Esophagus squamous epithelium (tissue), 5 donors: ENCODE measurements at places on chromosomes 2 and 18. TPM values are rescaled to one million over a fixed set of nuclear protein-coding genes. Genes with fewer than 3 reads are reported as not detected.

The SMCHD1 gene
- 33.8 TPM for total RNA-seq

- no peaks in the 10 kb centered on the region for H3K36me3 ChIP-seq
- H3K27ac ChIP-seq = peak overlapping the region; percentile 87
- no peaks in the 10 kb centered on the region for H3K27me3 ChIP-seq
- no peak for DNase-seq
- H3K4me1 ChIP-seq = peaks cover 37% of the 10 kb centered on the region
Observed at GRCh38 chr18:49460976-49461601, 644 bp upstream of the DYM start.

GRCh38 chr2:9535177-9535576 is 20.5 kb downstream of the ADAM17 start:
- peaks cover 24% of the 10 kb centered on the region for H3K4me1 ChIP-seq
- no peaks in the 10 kb centered on the region for H3K27me3 ChIP-seq
- no peak overlapping the region for H3K4me3 ChIP-seq

- no peak overlapping the region for H3K27ac ChIP-seq
- H3K4me3 ChIP-seq = no peak overlapping the region
- no peak for DNase-seq
- peaks cover 2% of the 10 kb centered on the region for H3K4me1 ChIP-seq
Observed at GRCh38 chr2:100011272-100011731, 131.1 kb downstream of the AFF3 start.

The ZNF397 gene
- total RNA-seq = 24.2 TPM

GRCh38 chr2:128036748-128037607 is 9.1 kb upstream of the SAP130 start:
- DNase-seq = no peak
- no peaks in the 10 kb centered on the region for H3K27me3 ChIP-seq
- no peak overlapping the region for H3K27ac ChIP-seq
- no peaks in the 10 kb centered on the region for H3K36me3 ChIP-seq
- H3K4me1 ChIP-seq = no peaks in the 10 kb centered on the region

The RNF125 gene
- total RNA-seq = 1.1 TPM

- H3K36me3 ChIP-seq = no peaks in the 10 kb centered on the region
- H3K27me3 ChIP-seq = no peaks in the 10 kb centered on the region
- no peak overlapping the region for H3K4me3 ChIP-seq
- H3K4me1 ChIP-seq = no peaks in the 10 kb centered on the region
Observed at GRCh38 chr18:72783530-72783929, 84.3 kb downstream of the NETO1 start.

- no peak overlapping the region for H3K4me3 ChIP-seq
- H3K4me1 ChIP-seq = no peaks in the 10 kb centered on the region
- H3K27ac ChIP-seq = no peak overlapping the region
- H3K36me3 ChIP-seq = no peaks in the 10 kb centered on the region
Observed at GRCh38 chr18:33924576-33924975, 300.1 kb downstream of the NOL4 start.

DNA sequence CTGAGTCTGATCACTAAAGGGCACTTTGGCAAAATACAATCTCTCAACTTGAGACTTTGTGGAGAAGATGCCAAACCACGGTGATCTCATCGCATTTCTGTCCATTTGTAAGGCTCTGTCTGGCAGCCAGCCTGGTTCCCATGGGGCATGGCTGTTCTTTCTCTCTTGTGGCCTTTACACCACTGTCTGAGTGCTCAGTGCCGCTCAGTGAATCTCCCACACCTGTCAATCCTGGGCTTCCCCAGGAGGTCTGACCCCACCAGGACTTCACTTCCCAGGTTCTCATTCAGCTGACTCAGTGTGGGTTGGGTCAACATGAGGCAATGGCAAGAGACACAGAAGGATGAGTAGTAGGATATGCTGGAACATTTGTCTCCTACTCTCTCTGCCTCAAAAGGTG is 96.8 kb upstream of the TRIB2 start:
- H3K27ac ChIP-seq = no peak overlapping the region
- no peaks in the 10 kb centered on the region for H3K36me3 ChIP-seq

DNA sequence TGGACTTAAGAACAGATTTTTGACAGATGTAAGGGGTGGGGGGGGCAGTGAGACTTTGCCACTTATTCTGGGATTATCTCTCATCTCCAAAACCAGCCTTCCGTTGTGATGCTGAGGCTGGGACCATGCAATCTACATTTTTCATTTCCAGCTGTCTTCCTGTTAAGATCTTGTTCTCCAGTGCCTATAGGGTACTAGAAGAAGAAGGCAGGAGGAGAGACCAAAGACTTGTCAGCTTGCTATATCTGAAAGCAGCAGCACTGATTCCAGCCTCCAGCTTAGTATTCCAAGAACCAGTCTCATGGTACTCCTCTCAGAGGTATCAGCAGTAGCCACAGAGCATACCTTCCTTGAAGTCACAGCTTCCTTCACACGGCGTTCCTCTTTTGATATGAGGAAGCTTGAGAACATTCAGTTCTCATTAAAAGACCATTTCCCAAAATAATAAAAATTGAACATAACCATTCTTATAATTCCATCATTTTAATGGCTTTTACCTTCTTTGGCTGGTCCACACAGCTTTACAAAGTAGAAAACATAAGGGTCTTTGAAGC is 49.8 kb downstream of the USP34 start:
- no peak overlapping the region for H3K27ac ChIP-seq
- DNase-seq = no peak
- H3K36me3 ChIP-seq = peaks cover 23% of the 10 kb centered on the region
- H3K4me1 ChIP-seq = peaks cover 65% of the 10 kb centered on the region
- H3K4me3 ChIP-seq = no peak overlapping the region

- no peaks in the 10 kb centered on the region for H3K4me1 ChIP-seq
- no peaks in the 10 kb centered on the region for H3K36me3 ChIP-seq
- no peak for DNase-seq
- no peak overlapping the region for H3K27ac ChIP-seq
Observed at GRCh38 chr2:1173528-1173927, 222.9 kb downstream of the SNTG2 start.

DNA sequence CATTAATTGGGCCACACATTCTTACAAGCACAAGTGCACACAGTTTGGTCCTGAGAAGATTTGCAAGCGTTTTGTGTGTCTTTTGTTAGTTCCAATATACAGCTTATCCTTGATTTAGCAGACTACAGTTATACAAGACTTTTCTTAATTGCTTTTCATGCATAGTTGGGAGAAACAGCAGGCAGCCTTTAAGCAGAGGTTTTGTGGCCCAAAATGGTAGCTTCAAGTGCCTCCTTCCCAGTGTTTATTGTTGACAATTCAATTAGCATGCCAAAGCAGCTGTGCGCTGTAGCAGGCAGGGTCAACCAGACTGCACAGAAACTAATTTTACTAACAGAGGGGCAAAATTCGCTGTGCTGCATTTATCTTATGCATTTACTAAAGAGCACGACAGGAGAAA is 47.5 kb downstream of the FRZB start:
- no peak overlapping the region for H3K4me3 ChIP-seq
- no peak overlapping the region for H3K27ac ChIP-seq
- no peaks in the 10 kb centered on the region for H3K36me3 ChIP-seq
- no peaks in the 10 kb centered on the region for H3K27me3 ChIP-seq
- DNase-seq = no peak
- no peaks in the 10 kb centered on the region for H3K4me1 ChIP-seq

- no peaks in the 10 kb centered on the region for H3K36me3 ChIP-seq
- H3K27ac ChIP-seq = peak overlapping the region; percentile 83
- H3K27me3 ChIP-seq = no peaks in the 10 kb centered on the region
- peaks cover 26% of the 10 kb centered on the region for H3K4me1 ChIP-seq
Observed at GRCh38 chr2:42856106-42856860, 63.9 kb upstream of the HAAO start.

- H3K27ac ChIP-seq = no peak overlapping the region
- no peaks in the 10 kb centered on the region for H3K27me3 ChIP-seq
- H3K4me3 ChIP-seq = no peak overlapping the region
- no peaks in the 10 kb centered on the region for H3K36me3 ChIP-seq
Observed at GRCh38 chr2:19643117-19643518, 258.7 kb downstream of the TTC32 start.

DNA sequence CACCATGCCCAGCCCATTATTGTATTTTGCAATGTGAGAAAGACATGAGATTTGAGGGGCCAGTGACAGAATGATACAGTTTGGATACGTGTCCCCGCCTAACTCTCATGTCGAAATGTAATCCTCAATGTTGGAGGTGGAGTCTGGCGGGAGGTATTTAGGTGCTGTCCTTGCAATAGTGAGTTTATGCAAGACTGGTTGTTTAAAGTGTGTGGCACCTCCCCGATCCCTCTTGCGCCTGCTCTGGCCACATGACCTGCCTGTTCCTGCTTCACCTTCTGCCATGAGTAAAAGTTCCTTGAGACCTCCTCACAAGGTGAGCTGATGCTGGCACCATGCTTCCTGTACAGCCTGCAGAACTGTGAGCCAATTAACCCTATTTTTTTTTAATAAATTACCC is 16.6 kb downstream of the CNDP1 start:
- H3K4me1 ChIP-seq = peaks cover 5% of the 10 kb centered on the region
- H3K4me3 ChIP-seq = no peak overlapping the region
- no peaks in the 10 kb centered on the region for H3K36me3 ChIP-seq
- peaks cover 8% of the 10 kb centered on the region for H3K27me3 ChIP-seq
- DNase-seq = no peak

The C2orf80 gene
- total RNA-seq = not detected

GRCh38 chr2:27492557-27492956 is 2.4 kb downstream of the FNDC4 start:
- H3K27me3 ChIP-seq = no peaks in the 10 kb centered on the region
- H3K36me3 ChIP-seq = no peaks in the 10 kb centered on the region
- no peak overlapping the region for H3K4me3 ChIP-seq
- H3K4me1 ChIP-seq = peaks cover 60% of the 10 kb centered on the region
- no peak for DNase-seq
- H3K27ac ChIP-seq = no peak overlapping the region

- no peak for DNase-seq
- no peaks in the 10 kb centered on the region for H3K36me3 ChIP-seq
- peaks cover 20% of the 10 kb centered on the region for H3K4me1 ChIP-seq
- no peak overlapping the region for H3K27ac ChIP-seq
- H3K27me3 ChIP-seq = no peaks in the 10 kb centered on the region
Observed at GRCh38 chr2:28457237-28457636, 38.6 kb upstream of the PLB1 start.

DNA sequence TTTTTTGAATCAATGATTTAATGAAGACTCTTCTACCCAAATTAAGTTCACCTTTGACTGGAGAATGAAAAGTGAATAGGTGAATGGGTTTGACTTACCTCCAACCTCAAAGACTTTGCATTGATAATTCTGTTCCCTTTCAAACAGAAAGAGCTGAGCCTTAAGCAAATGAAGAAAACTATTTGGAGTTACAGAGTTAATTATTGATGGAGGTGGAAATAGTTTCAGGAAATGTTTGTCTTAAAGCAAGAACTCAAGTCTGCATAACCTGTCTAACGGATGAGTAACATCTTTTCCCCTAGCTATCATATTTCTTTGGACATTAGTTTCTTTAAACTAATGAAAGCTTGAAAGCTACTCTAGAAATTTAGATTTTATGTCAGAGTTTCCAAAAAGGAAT is 166.5 kb downstream of the CERS6 start:
- H3K27me3 ChIP-seq = no peaks in the 10 kb centered on the region
- H3K4me1 ChIP-seq = peaks cover 4% of the 10 kb centered on the region
- no peak overlapping the region for H3K4me3 ChIP-seq
- no peak for DNase-seq
- no peak overlapping the region for H3K27ac ChIP-seq
- H3K36me3 ChIP-seq = no peaks in the 10 kb centered on the region

The VAMP8 gene
- 91.0 TPM for total RNA-seq

DNA sequence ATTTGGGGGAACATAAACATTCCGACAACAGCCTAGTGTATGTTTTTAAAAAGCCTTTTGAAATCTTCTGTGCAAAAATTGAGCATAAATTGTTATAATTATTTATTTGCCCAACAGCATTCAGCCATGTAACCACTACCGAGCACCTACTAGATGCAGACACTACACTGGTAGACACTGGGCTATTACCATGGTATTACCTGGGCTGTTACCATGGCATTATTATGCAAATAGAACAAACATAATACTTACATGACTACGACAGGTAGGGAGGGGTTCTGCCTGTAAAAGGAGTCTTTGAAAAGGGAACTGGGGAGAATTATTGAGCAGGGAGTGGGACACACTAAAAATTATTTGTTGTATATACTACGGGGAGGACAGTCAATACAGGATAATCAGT is 116.4 kb downstream of the MREG start:
- H3K27ac ChIP-seq = no peak overlapping the region
- no peaks in the 10 kb centered on the region for H3K27me3 ChIP-seq
- no peaks in the 10 kb centered on the region for H3K36me3 ChIP-seq
- no peak for DNase-seq

GRCh38 chr2:142280831-142281230 is 150.0 kb upstream of the LRP1B start:
- no peaks in the 10 kb centered on the region for H3K4me1 ChIP-seq
- DNase-seq = no peak
- H3K27ac ChIP-seq = no peak overlapping the region
- no peaks in the 10 kb centered on the region for H3K36me3 ChIP-seq
- H3K4me3 ChIP-seq = no peak overlapping the region

DNA sequence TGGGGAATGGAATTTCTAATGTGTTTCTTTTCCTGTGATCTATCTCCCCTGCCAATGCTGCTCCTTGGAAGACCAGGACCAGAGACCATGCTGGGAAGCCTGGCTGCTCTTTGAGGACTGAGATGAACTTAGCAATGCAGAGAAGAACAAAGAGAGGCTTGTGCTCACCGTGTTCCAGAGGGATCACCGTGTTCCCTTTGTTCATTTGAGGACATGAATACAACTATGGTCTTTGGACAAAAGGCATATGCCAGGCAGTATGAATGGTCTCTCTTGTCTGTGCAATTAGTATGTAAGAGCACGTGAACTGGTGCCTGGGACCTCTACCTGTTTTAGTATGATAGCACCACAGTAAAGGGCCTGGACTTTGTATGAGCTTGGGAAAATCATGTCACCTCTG is 139.9 kb downstream of the TDRD15 start:
- H3K27me3 ChIP-seq = no peaks in the 10 kb centered on the region
- H3K4me3 ChIP-seq = no peak overlapping the region
- H3K4me1 ChIP-seq = no peaks in the 10 kb centered on the region
- H3K36me3 ChIP-seq = no peaks in the 10 kb centered on the region
- no peak for DNase-seq
- H3K27ac ChIP-seq = no peak overlapping the region

The CNGA3 gene
- total RNA-seq = 0.44 TPM

DNA sequence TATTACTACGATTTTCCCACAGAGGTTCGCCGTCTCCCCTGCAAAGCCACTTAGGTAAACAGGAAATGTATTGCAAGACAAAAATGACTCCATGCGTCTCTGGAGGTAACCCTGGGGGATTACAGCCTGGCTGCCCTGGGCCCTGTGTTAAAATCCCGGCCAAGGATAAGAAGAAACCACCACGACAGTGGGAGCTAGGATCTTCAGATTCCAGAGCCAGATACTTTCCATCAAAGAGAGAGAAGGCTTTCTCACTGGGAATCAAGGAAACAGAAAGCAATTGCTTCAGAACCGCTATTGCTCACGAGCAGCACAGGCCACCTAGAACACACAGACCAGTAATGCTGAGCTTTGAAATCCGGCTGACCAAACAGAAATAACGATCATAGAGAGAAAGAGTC is 97.9 kb upstream of the ZNF516 start:
- H3K4me1 ChIP-seq = no peaks in the 10 kb centered on the region
- DNase-seq = no peak
- H3K27ac ChIP-seq = no peak overlapping the region

The OTOS gene
- not detected for total RNA-seq

- DNase-seq = no peak
- no peak overlapping the region for H3K4me3 ChIP-seq
- H3K36me3 ChIP-seq = no peaks in the 10 kb centered on the region
- H3K27ac ChIP-seq = no peak overlapping the region
Observed at GRCh38 chr2:34652636-34653035, 1053.5 kb upstream of the FAM98A start.
